ENCODE measurements at places on chromosomes 4 and X. TPM values are rescaled to one million over a fixed set of nuclear protein-coding genes. Genes with fewer than 3 reads are reported as not detected.

DNA sequence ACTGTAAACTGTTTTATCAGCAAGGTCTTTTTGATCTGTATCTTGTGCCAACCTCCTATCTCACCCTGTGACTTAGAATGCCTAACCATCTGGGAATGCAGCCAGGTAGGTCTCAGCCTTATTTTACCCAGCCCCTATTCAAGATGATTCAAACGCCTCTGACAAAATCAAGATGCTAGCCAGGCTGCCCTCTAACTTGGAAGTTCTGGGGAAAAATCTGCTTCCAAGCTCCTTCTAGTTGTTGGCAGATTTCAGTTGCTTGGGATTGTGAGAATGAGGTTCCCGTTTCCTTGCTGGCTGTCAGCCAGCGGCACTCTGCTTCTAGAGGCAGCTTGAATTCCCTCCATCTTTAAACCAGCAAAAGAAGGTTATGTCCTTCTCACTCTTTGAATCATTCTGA lies 34.7 kb downstream of the LUZP4 start:
- DNase-seq: no peak

DNA sequence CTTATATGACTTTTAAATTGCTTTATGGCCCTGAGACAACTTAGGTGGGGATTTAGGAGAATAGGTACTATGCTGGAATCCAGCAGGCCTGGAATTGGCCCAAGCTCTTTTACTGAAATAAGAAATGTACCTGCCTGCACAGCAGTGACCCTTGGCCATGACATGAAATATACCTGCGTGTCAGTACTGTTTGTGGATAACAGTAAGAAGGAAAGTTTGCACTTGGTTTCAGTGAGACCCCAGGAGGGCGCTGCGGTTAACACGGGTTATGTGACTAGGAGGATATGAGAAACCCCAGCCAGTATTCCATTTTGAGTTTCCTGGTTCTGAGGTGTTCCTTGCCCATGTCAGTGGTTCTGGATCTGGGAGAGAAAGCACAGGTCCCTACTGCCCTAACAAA lies 5.3 kb downstream of the MTM1 start:
- DNase-seq: peak; percentile 31

DNA sequence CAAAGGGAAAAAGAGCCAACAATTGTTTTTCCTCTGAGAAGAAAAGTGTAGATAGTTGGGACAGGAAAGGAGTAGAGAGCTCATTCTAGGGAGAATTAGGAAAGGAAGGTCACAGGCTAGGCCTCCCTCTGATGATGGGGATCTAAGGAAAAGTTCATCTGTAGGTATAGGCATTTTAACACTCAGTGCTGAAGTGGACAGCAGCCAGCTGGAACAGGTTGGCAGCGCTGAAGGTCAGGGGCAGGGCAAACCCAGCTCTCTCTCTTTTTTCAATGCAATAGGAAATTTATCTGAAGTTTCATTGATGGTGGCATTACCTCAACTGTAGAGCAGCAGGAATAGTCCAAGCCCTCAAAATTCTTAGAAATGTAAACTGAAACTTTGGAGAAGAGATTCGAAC lies 98.5 kb upstream of the ETNPPL start:
- no peak for DNase-seq

The WFS1 gene
- 1.3 TPM for total RNA-seq

The IBSP gene
- not detected for total RNA-seq

The TMEM35A gene
- total RNA-seq: not detected

- DNase-seq: no peak
Observed at GRCh38 chrX:17567187-17567586, 170.1 kb upstream of the SCML1 start.

DNA sequence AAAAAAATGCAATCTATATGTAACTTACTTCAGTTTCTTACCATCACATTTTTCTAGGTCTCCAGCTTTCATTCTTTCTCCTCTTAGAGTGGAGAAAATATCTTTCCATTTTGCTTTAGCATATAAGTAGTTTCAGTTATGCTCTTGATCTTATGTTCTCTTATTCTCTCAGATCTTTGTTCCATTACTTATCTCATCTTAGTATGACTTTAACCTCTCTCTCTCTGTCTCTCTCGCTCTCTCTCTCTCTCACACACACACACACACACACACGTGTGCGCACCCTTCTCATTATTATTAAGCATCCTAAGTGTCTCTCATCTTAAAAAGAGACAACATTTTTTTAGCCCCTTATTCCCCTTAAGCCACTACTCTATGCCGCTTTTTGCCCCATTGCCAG lies 92.8 kb downstream of the FAAH2 start:
- no peak for DNase-seq

GRCh38 chr4:34187056-34187455 lies 2057.3 kb downstream of the ARAP2 start:
- no peak for DNase-seq

DNA sequence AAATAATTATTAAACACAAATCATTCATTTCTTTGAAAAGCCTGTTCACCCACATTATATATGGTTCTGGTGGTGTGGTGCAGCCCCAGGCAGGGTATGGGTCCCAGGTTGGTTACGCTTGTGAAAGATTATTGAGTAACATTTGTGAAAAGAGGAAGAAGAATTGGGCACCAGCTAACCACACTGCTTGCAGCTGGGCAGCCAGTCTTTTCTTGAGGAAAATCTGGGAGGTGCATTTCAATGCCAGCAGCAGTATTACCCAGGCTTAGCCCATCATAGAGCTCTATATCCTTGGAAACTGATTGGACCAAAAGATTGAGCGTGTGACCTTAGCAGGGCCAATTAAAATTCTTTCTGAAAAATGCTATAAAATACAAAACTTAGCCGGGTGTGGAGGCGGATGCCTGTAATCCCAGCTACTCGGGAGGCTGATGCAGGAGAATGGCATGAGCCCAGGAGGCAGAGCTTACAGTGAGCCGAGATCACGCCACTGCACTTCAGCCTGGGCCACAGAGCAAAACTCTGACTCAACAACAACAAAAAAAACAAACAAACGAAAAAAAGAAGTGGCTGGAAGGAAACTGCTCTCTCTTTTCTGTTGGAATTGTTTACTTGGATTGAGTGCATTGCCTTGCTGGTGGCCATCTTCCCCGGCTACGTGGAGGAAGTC lies 9.7 kb upstream of the PLAC8 start:
- no peak for DNase-seq

DNA sequence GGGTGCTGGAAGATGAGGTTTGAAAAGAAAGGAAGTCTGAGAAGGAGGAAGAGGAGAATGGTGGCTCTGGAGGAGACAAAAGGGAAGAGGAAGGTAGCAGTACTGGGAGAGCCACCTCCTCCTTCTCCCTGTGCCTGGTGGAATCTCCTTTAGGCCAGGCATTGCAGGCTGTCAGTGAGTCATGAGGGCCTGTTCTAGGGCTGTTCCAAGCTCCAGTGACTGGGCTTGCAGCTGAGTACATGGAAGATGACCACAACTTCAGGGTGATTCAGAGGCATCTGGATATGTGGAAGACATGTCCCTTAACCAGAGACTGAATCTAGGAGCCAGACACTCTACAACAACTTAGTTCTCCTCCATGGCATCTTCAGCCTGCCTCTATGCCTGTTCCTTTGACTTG lies 107.8 kb downstream of the EFNB1 start:
- DNase-seq: no peak

GRCh38 chr4:153215921-153216320 lies 11.7 kb downstream of the TRIM2 start:
- DNase-seq: no peak

The TSPAN6 gene
- not detected for total RNA-seq

- DNase-seq: no peak
Observed at GRCh38 chr4:114019969-114020358, 40.5 kb upstream of the ARSJ start.

The ART3 gene
- not detected for total RNA-seq

- DNase-seq: no peak
Observed at GRCh38 chr4:8173492-8174242, 15.1 kb upstream of the ABLIM2 start.

GRCh38 chr4:114752391-114753165 lies 154.0 kb downstream of the UGT8 start:
- DNase-seq: no peak

GRCh38 chrX:78839711-78840110 lies 92.2 kb downstream of the LPAR4 start:
- DNase-seq: no peak

DNA sequence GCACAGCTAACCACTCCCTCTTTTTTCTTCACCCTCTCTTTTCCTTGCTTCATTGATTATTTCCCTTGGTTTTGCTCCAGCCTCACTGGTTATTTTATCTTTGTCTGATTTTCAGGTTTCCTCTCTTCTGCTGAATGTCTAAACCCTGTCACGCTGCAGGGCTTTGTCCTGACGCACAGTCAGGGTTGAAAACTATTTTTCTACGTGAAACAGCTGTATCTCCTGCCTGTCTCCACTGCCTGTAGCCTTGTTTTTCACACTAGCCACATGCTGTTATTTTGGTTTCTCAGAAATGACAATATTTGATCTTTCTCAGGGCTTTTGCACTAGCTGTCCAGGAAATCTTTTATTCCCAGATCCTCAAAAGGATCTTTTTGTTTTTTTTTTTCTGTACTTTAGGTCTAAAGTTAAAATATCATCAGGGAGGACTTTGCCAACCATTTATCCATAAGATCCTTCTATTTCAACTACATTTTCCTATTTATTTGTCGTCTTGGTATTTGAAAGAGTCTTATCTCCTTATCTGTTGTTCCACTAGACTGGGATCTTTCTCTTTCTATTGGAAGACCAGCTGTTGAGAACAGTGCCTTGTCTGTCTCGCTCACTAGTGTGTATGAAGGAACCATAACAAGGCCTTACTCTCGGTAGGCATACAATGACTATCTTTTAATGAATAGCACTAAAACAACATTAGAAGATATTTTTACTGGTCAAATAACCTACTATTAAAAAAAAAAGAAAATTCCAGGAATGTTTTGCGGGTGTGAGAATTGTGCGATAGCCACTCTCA lies 164.3 kb downstream of the PDHA2 start:
- DNase-seq: no peak

DNA sequence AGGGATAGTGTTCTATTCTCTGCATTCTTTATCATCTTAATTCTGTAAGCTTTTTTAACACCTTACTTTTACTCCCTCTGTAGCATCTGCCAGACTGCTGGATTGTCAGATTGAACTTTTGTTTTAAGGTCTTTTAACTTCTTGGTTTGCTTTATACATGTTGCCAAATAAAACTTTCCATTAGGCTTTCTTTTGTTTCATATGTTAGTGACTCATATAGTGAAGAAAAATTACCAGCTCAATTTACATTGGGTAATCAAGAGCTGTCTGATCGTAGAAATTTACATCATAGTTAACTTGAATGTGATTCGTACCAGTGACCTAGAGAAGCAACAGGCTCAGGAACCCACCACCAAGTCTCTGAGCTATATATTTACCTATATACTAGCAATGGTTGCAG lies 28.5 kb upstream of the KLHL4 start:
- DNase-seq: no peak

- DNase-seq: no peak
Observed at GRCh38 chr4:81845761-81846160, 374.1 kb upstream of the RASGEF1B start.

DNA sequence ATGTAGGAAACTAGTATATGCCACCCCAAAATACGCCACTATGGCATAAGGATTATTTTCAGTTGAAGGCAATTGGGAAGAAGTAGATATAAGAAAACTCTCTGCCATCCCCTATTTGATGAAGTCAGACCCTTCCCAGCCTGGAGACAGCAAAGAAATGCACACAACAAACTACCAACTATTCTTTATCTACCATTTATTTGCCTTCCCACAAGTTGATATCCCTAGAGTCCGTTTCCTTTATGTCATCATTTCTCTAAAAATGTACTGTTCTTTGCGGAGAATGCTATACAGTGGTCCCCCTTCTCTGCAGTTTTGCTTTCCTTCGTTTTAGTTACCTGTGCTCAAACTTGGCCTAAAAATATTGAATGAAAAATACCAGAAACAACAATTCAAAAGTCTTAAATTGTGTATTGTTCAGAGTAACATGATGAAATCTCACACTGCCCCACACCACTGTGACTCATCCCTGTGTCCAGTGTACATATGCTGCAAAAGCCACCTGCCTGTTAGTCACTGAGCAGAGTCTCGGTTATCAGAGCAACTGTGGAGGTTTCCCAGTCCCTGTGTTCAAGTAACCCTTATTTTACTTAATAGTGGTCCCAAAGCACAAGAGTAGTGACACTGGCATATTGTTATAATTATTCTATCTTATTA lies 152.3 kb downstream of the WDFY3 start:
- no peak for DNase-seq

GRCh38 chr4:108628411-108628810 lies 8.0 kb downstream of the RPL34 start:
- DNase-seq: no peak

DNA sequence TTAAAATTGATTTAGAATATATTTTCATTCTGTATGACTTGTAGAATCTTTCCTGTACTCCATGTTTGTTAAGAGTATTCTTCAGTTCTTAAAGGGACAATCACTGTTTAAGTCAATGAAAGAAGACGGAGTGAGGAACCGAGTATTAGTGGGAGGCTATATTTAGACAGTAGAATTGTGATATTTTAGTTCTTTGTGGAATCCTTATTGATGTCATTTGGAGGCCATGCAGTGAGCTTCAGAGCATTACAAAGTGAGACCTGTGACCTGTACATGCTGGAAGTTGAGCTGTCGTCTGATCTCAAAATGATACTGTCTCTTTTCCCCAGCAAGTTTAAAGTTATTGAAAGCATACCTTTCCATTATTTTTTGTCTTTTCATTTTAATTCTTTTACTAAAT lies 394.7 kb downstream of the GALNTL6 start:
- DNase-seq: no peak

GRCh38 chr4:2489081-2489805 lies 20.3 kb downstream of the RNF4 start:
- DNase-seq: no peak

DNA sequence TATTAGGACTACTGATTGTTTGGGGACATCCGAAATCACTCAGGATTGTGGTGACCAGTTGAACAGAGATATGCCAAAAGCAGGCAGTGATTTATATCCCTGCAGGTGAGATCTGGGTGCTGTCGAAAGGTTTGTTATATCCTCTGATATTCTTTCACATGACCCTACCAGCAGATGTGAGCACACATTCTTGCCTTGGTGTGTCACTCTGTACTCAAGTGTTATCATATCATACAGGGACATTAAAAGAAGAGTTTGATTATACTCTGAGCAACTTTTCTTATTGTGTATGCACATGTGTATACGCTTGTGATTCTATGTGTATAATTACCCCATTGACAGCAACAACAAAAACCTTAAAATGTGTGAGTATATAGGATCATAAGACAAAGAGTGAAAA lies 381.2 kb upstream of the IGFBP7 start:
- DNase-seq: no peak
